ENCODE measurements at places on chromosomes 12 and 14.

GRCh38 chr12:19988948-19989347, 379.4 kb upstream of the PDE3A start:
- DNase-seq: no peak

- DNase-seq: no peak
Measured at GRCh38 chr14:91968280-91968679, 20.8 kb upstream of the FBLN5 start.

- no peak for DNase-seq
Measured at GRCh38 chr12:17134315-17134714, 528.4 kb upstream of the LMO3 start.

DNA sequence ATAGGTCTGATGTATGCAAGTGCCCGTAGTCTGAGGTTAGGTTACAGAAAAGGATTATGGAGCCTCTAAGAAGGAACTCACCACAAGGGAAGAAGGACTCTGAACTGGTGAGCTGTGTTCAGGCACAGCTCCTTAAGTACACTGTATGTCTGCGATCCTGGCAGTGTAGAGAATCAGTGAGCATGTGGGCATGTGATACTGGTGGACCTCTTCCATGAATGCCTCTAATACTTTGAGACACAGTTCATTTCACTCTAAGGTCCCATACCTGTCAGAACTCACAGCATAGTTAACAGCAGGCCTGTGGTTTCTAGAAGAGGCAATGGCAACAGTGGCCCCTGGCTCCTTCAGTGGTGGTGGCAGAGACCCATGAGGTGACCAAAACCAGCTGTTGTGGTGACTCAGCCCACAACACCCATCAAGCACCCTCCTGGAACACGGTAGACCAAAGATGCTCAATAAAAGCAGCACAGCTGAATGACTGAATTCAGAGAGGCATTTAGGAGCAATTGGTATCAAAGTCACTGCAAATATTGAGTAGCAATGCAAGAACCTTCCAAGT, 6.9 kb upstream of the OR6J1 start:
- no peak for DNase-seq

DNA sequence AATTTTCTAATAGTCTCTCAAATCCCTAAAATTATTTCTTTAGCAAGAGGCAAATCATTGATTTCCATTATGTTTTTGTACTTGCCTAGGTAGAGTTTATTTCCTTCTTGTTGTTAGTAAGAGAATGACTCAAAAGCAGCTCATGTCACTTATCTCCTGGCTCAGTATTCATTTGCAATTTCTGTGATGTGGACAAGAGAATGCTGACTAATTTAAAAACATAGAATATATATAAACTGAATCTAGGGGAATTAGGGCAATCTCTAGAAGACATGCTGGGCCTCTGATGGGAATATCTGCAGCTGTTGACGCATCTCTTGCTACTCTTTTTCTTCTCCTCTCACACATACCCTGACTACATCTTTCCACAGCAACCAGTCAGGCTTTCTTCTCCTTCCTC, 130.8 kb upstream of the PRKD1 start:
- DNase-seq: no peak

DNA sequence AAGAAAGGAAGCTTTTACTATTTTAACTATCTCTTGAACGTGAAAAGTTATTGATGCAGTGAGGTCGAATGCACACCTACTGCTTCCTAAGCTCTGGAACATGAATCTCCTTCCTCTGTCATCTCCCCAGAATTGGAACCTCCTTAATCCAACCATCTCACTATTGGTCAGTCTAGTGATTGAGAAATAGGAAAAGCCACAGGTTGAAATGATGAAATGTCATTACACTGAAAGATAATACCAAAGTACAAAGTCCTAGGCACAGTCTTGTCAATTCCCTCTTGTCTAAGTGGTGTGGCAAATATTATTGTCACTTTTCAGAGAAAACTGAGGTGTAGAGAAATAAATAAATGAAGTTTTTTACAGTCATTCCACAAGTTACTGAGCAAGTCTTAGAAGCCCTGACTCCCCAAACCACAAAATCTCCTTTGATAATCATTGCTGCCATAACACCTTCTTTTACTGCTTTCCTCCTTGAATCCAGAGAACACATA, 19.5 kb upstream of the HIGD1C start:
- no peak for DNase-seq

GRCh38 chr14:97380539-97380941, 583.4 kb downstream of the VRK1 start:
- peak; percentile 57 for DNase-seq

GRCh38 chr12:108622421-108622820, 11.3 kb downstream of the SELPLG start:
- DNase-seq: no peak

DNA sequence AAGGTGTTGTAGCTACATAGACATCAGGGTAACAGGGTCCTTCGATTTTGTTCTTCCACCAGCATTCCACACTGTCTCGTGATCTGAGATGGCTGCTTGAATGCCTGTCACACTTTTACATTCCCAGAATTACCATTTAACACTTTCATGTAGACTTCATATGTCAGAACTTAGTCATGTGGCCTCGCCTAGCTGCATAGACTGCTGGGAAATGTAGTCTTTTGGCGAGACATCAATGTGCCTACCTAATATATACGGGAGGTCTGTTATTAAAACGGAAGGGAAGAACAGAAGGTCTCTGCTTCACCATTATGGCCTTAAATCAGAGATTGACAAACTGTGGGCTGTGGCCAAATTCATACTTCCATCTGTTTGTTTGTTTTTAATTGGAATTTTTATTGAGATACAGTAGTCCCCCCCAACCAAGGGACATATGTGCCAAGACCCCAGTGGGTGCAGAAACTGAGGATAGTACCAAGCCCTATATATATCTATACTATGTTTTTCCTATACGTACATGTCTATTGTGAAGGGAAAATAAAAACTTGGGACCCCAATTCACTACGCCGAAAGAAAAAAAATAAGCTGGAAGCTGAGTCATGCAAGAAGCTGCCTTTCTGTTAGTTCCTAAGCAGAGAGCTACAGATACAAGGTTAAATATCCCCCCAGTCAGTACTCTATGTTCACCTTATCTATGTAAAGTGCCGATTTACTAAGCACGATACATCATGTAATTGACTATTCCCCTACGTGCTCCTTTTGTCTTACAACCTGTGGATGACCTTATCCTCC, 11.3 kb upstream of the HRK start:
- DNase-seq: no peak

GRCh38 chr12:132021031-132021871, 71.5 kb downstream of the EP400 start:
- no peak for DNase-seq

DNA sequence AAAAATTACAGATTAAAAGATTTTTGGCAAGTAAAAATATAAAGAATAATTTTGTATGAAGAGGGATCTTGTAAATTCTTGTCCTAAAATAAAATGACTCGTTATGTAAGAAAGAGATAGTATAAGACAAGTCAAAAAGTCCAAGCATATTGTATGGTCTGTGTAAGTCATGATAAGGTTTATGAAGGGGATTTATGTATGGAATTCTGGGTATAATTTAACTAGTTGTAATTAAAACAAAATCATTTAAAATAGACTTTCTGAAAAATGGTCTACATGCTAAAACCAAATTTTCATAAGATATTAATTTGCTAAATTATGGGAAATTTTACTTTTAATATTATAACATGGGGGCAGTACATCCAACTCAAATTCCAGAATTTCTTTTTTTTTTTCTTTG, 17.6 kb upstream of the PEX5 start:
- DNase-seq: no peak

GRCh38 chr12:29569132-29569757, 71.8 kb upstream of the OVCH1 start:
- no peak for DNase-seq

DNA sequence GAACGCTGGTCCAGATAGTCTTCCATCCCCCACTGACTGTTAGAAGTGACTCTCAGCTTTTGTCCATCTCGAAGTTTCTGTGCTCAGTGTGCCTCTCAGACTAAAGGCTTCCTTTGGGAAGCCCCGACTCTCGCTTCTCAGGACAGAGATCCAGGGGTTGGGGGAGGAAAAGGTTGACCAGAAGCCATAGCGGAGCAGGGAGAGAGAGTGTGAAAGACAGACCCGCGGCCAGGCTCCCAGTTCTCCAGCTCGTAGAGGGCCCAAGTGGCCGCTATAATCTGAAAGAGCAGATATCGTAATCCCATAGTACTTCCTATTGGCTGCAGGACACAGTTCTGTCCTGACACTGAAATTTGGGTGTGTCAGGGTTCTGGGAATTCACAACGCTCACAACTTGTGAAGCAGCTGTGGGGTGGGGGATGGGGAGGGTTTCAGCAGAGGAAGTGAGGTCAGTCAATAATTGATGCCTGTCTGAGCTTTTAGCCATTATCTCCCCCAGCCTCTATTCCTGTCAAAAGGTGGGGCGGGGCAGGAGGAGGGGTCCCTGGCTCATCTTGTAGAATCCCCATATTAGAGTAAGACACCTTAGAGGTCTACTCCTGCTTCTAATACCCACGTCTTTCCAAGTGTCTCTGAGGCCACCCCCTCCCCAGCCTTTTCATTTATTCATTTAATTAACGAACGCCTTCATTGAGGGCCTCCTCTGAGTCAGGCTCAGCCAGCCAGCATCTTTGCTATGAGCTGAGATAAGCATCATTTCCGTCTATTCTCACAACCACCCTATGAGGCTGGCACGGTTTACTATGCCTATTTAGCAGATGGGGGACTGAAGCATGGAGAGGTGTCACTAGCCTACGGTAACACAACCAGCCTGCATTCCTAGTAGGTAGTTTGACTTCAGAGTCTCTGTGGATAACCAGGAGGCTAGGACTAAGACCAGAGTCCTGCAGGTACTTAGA, 1.6 kb upstream of the ACVRL1 start:
- no peak for DNase-seq

DNA sequence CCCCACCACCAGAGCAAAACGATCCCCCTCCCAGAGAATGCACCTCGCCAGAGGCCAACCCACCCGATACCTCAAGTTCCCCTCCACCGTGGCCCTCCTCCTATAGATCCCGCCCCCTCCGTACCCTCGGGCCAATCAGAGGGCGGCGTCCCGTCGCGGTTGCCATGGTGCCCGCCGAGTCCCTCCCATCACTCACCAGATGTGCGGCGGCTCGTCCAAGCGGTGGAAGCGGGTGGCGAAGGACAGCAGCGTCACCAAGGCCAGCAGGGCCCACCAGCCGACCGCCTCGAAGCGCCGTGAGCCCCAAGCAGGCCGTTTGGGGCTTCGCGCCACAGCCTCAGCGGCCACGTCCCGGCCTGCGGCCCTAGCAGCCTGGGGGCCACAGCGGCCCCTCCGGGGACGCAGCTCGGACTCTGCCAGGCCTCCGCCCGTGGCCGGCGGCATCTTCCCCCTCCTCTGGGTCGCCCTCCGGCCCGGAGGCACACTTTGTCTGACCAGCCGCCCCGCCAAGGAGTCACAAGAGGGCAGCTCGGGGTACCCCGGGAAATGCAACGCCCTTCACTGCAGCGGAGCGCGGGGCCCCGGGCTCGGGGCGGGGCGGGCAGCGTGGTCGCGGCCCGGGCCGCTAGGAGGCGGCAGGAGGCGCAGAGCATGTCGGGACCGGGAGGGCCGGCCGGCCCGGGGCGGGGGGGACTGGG, at the start of gene POMT2:
Gene POMT2 (minus strand): TSS at position 646 of the 698 bp plus-strand sequence. CDS start 202 bp downstream, at position 444.
- DNase-seq: peak; percentile 89

GRCh38 chr12:14635776-14636175, 60.6 kb downstream of the GUCY2C start:
- no peak for DNase-seq

GRCh38 chr14:94942601-94943000, 172.7 kb upstream of the GSC start:
- no peak for DNase-seq

DNA sequence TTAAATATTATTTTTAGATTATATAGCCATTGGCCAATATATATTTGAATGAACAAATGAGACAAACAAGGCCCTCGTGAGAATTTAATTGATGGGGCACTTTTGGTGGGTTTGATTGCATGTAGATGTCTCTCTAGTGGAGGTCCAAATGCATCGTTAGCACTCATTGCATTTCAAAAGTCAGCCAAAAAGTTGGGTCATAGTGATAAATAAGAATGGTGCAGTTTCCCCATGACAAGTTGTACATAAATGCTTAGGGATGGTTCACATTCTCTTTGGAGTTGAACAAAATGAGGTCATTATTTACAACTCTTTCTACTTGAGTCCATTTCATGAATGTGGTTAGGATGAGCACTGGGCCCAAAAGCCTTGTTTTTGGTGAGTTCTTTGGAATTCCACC, 1.0 kb downstream of the BEST3 start:
- DNase-seq: no peak

DNA sequence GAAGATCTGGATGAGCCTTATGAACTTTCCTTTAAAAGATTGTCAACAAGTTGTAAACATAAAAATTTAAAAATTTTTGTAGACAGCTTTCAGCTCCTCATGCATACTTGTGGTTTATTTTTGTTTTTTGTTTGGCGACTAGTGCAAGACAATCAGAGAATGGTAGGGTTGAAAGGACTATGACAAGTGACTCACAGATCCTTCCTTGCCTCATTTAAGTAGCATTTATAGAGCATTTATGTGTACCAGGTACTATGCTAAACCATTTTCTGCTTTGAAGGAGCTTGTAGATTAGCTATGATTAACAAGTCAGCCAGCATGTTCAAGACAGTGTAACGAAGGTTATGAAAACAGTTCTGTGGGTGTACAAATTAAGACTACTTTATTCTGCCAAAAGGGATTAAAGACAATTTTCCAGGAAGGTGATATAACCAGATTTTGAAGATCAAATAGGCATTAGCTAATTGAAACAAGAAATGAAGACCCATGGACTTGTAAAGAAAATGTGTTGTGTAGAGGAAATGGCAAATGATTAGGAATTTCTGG, 122.0 kb downstream of the PCNX1 start:
- DNase-seq: no peak

DNA sequence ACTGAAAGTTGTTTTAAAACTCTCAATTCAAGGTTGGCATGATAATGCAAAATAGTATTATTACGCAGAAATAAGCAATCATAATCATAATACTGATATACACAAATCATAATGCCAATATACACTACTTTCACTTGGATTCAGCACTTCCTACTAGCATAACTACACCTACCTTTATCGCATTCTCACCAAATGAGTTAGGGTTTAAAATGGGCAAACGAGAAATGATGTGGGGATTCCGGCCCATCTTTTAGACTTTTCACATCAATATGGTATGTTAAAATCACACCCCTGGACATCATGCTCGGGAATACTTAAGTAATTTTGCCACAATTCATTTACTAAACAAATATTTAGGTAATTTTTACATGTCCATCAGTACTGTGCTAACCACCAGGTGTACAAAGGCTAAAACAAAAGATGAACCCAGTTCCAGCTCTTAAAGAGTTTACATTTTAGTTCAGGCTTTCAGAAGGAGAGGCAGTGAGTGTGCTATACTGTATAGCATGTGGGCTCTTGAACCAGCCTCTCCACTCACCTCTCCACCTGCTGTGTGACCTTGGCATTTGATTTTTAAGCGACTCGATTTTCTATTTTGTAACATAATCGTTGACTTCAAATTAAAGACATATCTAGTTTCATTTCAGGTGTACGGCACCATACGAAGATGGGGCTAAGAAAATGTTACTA, 1.1 kb upstream of the USP15 start:
- DNase-seq: no peak

GRCh38 chr14:66008631-66009030, 477.5 kb upstream of the CCDC196 start:
- no peak for DNase-seq

GRCh38 chr12:116314477-116314876, 37.0 kb upstream of the MED13L start:
- no peak for DNase-seq

GRCh38 chr12:59240048-59240447, 319.7 kb upstream of the LRIG3 start:
- no peak for DNase-seq

Measured in stimulated activated CD4-positive, alpha-beta T cell treated with anti-CD3 and anti-CD28 coated beads, Interleukin-12 subunit alpha, Interleukin-12 subunit beta, amount 100 ng/mL, for 4 hours (primary cell).